Mesendoderm (in vitro differentiated cells): ENCODE measurements at places on chromosomes 16 and 17.

DNA sequence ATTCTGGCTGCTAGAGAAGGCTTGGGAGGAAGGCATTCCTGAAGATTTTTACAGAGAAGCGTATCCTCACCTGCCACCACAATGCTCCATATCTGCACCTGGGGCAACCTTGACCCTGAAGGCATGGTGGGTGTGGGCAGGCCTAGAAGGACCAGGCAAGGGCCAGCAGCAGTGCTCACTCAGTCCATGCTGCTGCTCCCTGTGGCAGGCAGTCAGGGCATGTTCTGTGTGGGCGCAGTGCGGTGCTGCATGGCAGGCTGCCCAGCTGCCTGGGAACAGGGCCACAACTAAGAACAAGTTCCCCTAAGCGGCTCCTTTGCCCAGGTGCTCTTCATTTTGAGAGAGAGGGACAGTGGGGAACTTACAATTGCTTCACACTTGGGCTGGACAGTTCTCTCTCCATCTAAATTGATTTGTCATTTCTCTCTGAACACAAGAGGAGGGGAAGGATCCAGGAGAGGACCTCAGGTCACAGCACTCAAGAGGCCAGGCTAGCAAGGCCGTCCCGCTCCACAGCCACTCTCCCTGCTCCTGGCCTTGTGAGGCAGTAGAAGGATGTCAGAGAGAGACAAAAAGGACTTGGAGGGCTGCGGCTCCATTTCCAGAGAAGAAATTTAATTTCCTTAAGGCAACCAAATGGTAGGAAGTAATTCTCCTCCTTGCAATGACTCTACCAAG is 158.8 kb downstream of the AATF start:
- no peak for DNase-seq

DNA sequence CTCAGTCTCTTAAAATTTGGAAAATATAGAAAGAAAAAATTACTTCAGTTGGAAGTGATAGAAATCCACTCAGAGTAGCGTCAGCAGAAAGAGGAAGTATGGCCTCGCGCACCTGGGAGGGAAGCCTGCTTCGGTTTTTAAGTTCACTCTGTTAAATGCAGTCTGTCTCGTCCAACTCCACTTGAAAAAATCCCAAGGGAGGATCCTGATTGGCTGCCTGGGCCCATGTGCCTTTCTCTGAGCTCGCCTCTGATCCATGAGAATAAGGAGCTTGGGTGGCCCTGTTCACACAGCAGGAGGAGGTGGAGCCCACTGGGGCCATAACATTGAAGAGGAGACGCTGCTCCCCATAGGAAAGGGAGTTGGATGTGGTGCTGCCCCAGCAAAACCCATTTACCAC is 40.7 kb downstream of the DNAJA2 start:
- peak; percentile 48 for DNase-seq

- DNase-seq: no peak
Measured at GRCh38 chr17:21212826-21213637, 929 bp downstream of the TMEM11 start.

DNA sequence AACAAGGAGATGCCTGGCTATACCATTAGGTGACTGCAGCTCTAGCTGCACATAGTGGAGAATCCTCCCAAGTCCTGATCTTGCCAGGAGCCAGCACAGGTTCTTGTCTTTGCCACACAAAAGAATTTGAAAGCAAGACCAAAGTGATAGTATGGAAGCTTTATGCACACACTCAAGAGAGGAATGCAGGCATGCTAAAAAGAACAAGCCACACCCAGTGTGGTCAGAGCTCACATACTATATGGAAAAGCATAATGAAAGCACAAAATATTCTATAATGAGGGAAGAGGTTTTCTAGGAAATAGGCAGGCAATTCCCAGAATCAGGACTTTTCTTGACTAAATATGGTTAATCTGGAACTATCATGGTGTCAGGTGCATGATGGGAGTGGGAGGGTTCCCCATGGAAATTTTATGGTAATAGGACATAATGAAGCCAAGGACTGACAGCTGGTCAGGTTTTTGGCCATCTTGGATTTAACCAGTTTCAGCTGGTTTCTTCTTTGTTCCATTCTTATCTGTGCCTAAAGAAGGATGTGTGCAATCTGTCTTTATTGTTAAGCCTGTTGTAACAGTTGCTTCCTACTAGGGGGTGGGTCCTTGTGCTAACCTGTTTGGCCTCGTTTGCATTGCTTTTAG is 171.6 kb downstream of the ZNF18 start:
- DNase-seq: no peak

DNA sequence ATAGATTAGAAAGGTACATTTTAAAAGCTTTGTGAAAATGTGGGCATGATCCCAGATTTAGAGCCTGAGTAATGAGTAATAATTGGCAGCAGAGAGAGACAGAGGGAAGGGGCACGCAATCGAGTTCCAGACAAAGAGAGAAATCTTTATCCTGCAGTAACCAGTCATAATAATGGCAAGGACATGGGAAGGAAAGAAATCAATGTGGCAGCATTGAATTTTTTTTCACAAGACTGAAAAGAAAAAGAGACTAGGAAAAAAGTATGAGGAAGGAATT is 790.8 kb upstream of the SOX9 start:
- DNase-seq: no peak

DNA sequence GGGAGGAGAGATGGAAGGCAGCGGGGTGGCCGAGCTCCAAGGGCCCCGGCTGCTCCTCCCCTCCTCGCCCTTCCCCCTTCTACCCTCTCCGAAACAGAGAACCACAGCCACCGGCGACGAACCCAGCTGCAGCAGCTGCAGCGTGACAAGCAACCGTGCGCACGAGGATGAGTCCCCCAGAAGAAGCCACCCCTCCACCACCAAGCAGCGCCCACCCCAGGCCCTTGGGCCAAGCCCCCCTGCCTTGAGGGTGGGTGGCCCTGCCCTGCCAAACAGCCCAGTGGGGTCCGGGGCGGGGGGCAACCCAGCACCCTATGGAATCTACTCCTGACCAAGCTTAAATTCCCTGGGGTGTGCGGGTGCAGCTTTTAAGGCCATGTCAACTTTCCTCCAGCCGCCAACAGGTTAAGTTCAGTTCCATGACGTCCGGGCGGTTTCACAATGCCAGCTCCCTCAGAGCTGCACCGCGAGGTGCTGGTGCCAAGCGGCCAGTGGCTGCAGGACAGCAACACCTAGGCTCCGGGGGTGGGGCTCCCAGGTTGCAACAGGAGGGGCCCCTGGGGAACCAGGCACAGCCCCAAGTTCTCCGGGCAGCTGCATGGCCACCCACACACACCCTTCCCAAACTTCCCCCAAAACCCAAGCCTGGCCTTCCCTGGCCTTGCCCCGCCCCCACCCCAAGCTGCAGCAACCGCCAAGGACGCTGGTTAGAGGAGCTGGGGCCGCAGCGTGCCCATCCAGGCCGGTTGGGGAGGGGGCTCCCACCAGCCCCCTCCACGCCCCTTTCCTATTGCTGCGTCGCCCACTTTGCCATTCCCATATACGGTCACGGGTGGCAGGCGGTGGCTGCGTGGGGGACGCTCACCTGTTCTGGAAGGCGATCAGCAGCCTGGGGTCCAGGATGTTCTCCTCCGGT is 2.0 kb downstream of the CBX4 start:
- DNase-seq: peak; percentile 75

- no peak for DNase-seq
Measured at GRCh38 chr17:47225436-47225858, 16.3 kb downstream of the MYL4 start.

- DNase-seq: no peak
Measured at GRCh38 chr16:57754354-57755060, 18.9 kb downstream of the KATNB1 start.

DNA sequence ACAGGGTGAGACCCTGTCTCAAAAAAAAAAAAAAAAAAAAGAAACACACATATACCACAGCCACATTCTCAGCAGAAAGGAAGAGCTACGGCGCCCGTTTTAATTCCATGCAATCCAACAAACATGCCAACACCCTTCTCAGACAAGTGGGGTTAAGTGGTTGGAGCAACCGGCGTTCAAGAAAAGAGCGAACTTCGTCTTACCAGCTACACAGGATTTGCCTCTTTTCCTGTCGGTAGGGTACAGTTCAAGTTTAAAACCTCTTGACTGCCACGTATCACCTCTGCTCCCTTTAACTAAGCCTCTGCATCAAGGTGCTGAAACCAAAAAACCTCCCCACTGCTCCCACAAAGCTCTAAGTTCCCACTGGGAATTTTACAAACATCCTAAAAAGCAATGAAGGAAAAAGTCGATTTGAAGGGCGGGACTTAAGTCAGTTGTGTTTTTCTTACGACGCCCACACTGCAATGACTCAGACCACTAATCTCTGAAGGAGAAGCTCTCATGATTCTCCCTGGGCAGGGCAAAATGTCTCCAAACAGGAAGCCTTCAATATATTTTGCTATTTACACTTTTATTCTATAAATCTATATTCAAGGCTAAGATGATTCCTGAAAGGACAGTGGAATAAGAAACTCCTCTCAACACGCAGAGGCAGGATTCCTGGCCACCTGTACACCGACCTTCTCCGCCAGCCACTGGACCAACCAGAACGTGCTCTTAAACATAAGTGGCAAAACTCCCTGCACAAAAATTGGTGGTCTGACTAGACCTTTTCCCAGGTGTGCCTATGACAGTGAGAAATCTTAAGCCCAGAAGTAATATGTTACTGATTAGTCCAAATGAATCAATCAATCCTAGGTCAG is 18.8 kb downstream of the SRP68 start:
- no peak for DNase-seq

- DNase-seq: no peak
Measured at GRCh38 chr17:61856035-61856434, 7.3 kb downstream of the BRIP1 start.

DNA sequence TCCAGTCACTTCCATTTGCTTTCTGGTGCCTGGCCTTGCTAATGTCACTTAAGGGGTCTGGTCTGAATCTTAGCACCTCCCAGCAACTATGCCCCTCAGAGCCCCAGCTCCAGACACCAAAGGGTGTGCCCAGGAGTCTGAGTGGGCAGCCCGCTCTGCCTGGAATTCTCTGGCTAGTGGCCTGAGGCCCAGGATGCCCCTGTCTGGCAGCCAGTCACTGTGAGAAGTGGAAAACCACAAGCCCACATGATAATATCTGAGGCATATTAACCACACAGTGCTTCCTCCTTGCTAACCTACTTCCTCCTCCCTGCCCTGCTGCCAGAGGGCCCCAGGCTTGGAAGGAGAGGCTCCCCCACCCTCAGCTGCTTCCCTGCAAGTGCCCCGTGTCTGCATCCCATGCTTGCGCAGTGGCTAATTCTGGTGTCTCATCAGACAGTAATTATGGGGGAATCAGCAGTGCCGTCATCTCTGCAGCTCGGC is 14.0 kb downstream of the SRCIN1 start:
- no peak for DNase-seq

- peak; percentile 86 for DNase-seq
Measured at GRCh38 chr16:24844101-24845030, 1.4 kb upstream of the SLC5A11 start.

- DNase-seq: no peak
Measured at GRCh38 chr16:19697756-19698318, 20.2 kb downstream of the KNOP1 start.

- no peak for DNase-seq
Measured at GRCh38 chr16:11429823-11430222, 84.6 kb downstream of the RMI2 start.

DNA sequence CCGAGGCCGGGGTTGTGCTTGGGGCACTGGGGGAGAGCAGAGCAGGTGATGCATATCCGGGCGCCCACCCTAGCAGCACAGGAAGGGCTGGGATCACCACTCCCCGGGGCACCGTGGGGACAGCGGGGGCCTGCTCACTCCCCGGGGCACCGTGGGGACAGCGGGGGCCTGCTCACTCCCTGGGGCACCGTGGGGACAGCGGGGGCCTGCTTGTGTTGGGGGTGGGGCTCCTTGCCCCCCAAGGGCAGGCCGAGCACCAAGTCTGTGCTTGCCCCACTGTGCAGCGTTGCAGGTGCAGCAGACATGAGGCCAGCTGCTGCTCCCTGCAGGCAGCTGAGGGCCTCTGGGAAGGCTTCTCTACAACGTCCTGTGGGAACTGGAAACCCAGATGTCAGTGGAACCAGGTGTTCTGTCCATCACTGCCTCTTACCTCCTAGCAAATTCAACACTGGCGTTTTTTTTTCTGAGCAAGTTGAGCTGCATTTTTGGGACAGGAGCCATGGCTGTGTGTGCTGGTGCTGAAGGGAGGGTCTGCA is 25.0 kb upstream of the ZNF750 start:
- no peak for DNase-seq

GRCh38 chr17:38465391-38466345 is 37.4 kb downstream of the ARHGAP23 start:
- DNase-seq: no peak

GRCh38 chr17:32123782-32124181 is 18.5 kb upstream of the RHOT1 start:
- no peak for DNase-seq

DNA sequence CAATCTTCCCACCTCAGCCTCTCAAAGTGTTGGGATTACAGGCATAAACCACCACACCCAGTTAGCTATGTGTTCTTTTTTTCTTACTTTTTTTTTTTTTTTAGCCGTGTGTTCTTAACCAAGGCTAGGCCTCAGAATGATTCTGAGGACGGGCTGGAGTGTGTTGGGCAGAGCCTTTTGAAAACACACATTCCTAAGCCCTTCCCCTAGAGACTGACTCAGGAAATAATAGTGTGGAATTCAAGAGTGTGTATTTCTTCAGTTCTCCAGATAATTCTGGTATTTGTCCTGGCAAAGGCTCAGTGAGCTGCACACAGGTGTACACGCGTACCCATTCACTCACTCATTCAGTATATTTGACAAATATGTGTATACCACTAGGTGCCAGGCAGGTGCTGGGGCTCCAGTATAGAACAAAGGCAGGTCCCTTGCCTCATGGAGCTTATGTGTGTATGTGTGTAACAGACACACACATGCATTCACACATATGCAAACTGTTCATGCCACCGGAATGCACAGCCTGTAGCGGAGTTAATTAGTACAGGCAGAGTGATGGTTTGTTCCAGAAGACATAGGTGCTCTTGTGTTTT is 19.4 kb upstream of the NFATC3 start:
- DNase-seq: no peak

DNA sequence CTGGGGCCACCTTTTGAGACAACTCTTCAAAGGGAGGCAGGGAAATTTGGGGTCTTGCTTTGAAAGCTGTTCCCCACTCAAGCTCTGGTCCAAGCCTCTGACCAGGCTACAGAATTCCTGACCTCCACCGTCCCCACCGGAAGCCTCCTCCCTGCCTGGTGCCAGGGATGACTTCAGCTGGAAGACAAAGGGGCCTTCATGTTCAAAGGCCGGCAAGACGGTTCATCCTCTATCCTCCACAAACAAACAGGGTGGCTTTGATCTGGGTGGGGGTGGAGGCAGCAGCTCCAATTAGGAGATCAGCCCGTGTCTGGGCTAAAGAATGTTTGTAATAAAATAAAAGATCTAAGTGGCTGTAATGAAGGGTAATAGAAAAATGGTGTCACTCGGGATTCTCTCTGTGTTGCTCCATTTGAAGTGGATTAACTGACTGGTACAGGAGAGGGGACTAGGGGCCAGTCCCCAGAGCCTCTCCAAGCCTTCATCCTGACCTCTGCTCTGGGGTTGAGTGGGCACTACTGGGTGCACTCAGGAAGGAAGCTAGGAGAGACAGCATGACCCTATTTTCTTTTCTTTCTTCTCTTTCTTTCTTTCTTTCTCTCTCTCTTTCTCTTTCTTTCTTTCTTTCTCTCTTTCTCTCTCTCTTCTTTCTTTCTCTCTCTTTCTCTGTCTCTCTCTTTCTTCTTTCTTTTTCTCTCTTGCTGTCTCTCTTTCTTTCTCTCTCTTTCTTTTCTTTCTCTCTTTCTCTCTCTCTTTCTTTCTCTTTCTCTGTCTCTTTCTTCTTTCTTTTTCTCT is 27.5 kb upstream of the NKD1 start:
- no peak for DNase-seq

- DNase-seq: peak; percentile 87
Measured at GRCh38 chr17:35969558-35970380, 11.5 kb downstream of the CCL16 start.

- DNase-seq: no peak
Measured at GRCh38 chr17:75668489-75668888, 1.4 kb downstream of the SAP30BP start.
